ENCODE measurements at places on chromosomes 5 and 9.

DNA sequence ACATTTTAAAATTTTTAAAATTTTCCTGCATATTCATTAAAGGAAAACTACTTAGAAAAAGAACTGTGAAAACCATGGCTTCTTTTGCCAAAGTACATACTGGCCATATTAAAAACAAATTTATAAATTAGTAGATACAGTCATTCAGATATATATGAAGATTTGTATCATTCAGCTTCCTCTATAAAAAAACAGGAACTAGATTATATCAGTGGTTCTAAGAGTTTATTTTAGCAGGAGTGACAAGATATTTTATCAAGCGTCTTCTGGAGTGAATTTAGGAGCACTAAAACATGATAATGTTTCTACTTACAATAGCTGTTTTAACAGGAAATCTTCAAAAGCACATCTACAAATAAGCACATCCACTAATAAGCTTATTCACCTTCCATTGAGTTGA, 171.4 kb downstream of the RAPGEF6 start:
- DNase-seq, result no peak

GRCh38 chr5:84433461-84433860, 48.8 kb upstream of the EDIL3 start:
- DNase-seq, result no peak

GRCh38 chr5:180169248-180170105, 39.5 kb downstream of the RASGEF1C start:
- DNase-seq, result no peak

- DNase-seq, result no peak
Observed at GRCh38 chr5:38680094-38680825, 123.8 kb upstream of the LIFR start.

GRCh38 chr9:129558063-129558550, 62.8 kb downstream of the C9orf50 start:
- DNase-seq, result peak; percentile 39

GRCh38 chr5:107813559-107813958, 142.8 kb upstream of the EFNA5 start:
- no peak for DNase-seq

- DNase-seq, result peak; percentile 61
Observed at GRCh38 chr9:97470076-97470475, 31.4 kb upstream of the TMOD1 start.

DNA sequence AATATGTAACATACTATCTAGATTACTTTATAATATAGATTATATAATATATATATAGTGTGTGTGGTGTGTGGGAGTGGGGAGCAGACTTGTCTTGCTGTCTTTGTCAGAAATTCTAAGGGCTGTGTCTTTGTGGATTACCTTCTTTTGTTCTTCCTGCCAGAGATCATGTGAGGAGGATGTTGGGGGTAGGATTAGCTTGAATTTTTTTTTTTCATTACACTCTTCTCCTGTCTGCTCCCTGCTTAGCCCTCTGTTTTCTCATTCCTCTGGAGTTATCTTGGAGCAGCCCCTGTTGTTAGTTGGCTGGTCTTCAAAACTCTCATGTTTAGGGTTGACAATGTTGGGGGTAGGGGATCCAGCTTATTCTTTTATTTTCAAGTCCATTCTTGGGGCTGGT, 21.0 kb upstream of the C9orf40 start:
- DNase-seq, result no peak

DNA sequence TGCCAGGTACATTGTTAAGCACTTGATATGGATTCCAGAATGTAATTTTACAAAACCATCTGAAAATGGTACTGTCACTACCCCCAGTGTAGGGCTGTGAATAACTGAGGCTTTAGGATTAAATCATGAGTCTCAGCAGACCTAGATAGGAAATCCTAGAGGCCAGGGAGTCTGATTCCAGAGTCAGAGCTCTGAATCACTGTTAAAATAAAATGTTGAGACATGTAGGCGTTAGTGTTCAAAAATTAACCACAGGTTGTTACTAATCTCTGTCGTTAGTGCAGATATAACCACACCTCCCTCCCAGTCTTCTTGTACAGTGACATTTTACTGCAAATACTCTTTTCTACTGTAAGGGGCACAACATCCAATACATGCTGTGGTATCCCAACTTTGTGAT, 1828.8 kb downstream of the MAT2B start:
- no peak for DNase-seq

- DNase-seq, result no peak
Observed at GRCh38 chr9:122900791-122901190, 4.4 kb downstream of the RC3H2 start.

GRCh38 chr9:120870206-120870605, 6.8 kb downstream of the PHF19 start:
- no peak for DNase-seq

- no peak for DNase-seq
Observed at GRCh38 chr9:133784731-133785561, 46.8 kb upstream of the SARDH start.

DNA sequence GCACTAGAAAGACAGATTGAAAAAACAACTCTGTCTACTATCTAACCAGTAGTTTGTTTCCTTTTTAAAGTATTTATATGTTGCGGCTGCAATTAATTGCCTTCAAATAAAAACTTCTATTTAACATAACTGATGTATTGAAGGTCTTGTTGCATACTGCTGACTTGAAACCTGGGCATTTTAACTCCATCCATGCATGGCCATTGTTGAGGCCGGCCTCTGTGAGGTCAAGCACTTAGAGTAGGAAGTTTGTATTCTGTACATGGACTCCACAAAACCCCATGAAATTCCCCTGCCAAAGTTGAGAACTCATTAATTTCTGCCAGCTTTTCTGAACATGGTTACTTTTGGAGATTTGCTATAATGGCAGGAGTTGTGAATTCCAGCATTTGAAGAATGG, 150.6 kb downstream of the GAS1 start:
- DNase-seq, result no peak

GRCh38 chr5:32090755-32091128, 83.4 kb downstream of the GOLPH3 start:
- peak; percentile 20 for DNase-seq

GRCh38 chr9:2236850-2237249, 221.7 kb downstream of the SMARCA2 start:
- DNase-seq, result no peak

GRCh38 chr5:118808441-118808840, 179.9 kb downstream of the DTWD2 start:
- no peak for DNase-seq

GRCh38 chr5:16600946-16601345, 15.9 kb downstream of the RETREG1 start:
- DNase-seq, result no peak

GRCh38 chr5:24401773-24402172, 243.0 kb downstream of the CDH10 start:
- DNase-seq, result no peak

DNA sequence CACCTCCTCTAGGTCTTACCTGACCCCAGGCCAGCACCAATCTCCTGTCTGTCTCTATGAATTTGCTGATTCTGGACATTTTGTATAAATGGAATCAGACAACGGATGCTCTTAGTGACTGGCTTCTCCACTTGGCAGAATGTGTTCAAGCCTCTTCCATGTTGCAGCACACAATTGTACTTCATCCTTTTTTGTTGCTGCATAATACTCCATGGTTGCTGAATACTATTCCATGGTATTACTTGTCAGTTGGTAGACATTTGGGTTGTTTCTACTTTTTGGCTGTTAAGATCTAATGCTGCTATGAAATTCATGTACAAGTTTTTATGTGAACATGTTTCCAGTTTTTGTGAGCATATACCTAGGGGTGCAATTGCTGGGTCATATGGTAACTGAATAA, 34.3 kb upstream of the FCN1 start:
- DNase-seq, result no peak

- DNase-seq, result no peak
Observed at GRCh38 chr5:180013678-180014077, 57.9 kb downstream of the RNF130 start.

DNA sequence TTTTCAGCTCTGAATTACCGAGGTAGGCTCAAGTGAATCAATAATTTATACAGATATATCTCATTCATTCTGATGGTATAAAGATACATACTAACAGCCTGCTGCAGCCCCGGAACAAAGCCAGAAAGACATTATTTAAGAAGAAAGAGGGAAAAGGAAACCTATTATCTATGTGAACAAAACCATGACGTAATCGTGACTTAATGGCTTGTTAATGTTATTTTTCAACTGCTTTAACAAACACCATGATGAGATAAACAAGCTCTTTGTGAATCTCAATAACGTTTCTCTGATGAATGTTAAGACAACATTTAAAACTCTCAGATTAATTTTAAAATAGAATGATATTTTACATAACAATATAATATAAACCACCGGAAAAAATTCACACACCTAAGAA, 237.1 kb downstream of the SLF1 start:
- no peak for DNase-seq

GRCh38 chr9:125376261-125377226, 114.9 kb downstream of the GAPVD1 start:
- DNase-seq, result no peak

GRCh38 chr9:37534901-37535300, 41.3 kb downstream of the FBXO10 start:
- DNase-seq, result no peak

- no peak for DNase-seq
Observed at GRCh38 chr9:121390372-121390771, 20.3 kb upstream of the STOM start.

GRCh38 chr5:155772009-155772662, 554.8 kb upstream of the SGCD start:
- DNase-seq, result peak; percentile 80

DNA sequence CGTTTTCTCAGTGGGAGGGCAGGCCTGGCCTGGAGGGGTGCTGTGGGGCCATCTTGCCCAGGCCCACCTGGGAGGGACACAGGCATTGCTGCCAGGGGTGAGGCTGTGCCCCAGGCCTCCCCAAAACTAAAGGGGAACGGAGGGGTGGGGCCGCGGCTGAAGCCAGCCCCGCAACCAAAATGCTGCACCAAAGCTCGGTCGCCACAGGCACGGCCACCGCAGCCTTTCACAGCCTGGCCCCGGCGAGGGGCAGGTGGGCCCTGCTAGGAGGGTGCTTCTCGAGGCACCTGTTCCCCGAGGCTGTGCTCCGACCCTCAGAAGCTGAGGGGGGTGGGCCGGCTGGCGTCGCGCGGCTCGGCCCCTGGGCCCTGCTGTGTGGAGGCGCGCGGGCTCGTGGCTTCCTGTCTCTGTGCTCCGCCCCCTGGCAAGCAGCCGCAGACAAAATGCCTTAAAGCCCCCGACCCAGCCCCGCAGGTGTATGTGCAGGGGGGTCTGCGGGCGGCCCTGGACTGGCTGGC, 57.6 kb downstream of the JAK2 start:
- peak; percentile 43 for DNase-seq

- DNase-seq, result no peak
Observed at GRCh38 chr5:7714697-7715096, 136.2 kb downstream of the CFAP90 start.

- no peak for DNase-seq
Observed at GRCh38 chr5:40829748-40830533, 5.1 kb downstream of the RPL37 start.

DNA sequence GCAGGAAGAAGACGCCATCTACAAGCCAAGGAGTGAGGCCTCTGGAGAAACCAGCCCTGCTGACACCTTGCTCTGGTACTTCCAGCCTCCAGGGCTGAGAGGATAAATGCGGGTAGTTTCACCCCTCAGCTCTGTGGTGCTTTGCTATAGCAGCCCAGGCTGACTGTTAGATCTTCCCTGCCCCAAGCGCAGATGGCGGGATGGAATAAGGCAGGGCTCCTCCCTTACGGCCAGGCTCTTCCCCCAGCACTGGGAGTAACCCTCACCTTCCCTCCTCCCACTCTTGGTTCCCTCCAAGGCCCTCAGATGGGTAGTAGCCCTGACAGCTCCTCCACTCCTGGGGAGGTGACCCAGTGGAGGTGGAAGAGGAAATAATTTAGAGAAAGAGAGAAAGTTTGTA, 285.1 kb downstream of the GADD45G start:
- DNase-seq, result no peak

- DNase-seq, result peak; percentile 47
Observed at GRCh38 chr5:62791059-62791458, 212.4 kb downstream of the LRRC70 start.

DNA sequence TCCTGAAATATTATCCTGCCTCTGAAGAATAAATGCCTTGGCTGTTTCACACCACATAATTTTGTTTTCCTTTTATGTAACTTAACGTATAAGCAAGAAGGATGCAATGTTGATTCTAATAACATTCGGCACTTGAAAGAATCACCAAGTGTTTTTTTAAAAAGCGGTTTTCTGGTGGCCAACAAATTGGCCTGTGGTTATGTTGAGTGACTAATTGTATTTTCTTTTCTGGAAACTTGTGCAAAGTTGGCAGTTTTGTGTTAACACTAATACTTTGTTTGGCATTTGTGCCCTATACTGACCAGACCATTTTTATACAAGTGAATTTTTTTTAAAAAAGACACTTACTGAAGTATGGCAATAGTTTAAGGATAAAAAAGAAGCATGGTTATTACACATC, 452.7 kb downstream of the BNC2 start:
- DNase-seq, result no peak

DNA sequence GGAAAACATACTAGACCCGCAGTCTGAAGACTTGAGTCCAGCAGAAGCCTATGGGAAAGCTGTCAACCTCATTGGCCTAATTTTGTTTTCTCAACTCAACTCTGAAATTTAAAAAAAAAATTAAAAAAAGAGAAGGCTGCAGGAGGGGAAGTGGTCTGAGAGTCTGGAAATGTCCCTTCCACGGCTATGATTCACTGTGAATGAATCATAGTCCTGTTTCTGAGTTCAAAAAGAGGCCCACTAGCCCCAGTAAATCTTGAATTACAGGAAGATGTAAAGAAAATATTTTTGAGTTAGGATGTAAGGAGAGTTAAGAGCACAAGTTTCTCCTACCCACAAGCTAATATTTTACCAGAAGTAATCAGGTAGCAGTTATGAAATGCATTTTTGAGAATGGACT, 565.5 kb upstream of the DMAC1 start:
- no peak for DNase-seq

DNA sequence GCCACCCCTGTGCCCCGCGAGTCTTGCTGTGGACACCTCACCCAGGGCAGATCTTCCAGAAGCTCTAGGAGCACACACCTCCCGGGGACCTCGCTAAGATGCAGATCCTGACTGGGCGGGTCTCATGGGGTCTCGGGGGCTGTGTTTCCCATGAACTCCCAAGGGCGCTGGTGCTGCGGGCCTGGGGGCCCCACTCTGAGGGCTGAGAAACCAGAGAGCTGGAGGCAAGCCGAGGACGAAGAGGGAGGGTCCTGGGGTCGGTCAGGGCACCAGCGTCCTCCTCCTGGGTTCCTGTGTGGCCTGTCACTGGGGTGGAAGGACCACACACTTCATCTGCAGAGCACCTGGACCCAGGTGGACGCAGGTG, 30.2 kb downstream of the SLC6A3 start:
- no peak for DNase-seq

GRCh38 chr5:14744296-14745187, 80.0 kb downstream of the OTULIN start:
- DNase-seq, result no peak

DNA sequence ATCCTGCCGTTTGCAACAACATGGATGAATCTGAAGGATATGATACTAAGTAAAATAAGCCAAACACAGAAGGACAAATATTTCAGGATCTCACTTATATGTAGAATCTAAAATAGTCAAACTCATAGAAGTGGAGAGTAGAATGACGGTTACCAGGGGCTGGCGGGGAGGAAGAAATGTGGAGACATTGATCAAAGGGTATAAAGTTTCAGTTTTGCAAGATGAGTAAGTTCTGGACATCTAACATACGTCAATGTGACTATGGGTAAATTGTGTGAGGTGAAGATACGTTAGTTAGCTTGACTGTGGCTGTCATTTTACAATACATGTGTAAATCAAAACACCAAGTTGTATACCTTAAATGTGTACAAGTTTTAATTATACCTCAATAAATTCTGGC, 200.3 kb downstream of the SNX18 start:
- DNase-seq, result no peak

GRCh38 chr9:89000371-89000781, 9.1 kb downstream of the S1PR3 start:
- DNase-seq, result no peak
